Cardiac fibroblast (primary cell): ENCODE measurements at places on chromosomes 5 and 9.

GRCh38 chr9:14277244-14277643 lies 36.7 kb downstream of the NFIB start:
- DNase-seq: peak; percentile 89

- DNase-seq: no peak
These were observed 95.7 kb downstream of the AGTPBP1 start for GRCh38 chr9:85645909-85646627.

- peak; percentile 21 for DNase-seq
These were observed 72.8 kb upstream of the BOD1 start for GRCh38 chr5:173689171-173689736.

DNA sequence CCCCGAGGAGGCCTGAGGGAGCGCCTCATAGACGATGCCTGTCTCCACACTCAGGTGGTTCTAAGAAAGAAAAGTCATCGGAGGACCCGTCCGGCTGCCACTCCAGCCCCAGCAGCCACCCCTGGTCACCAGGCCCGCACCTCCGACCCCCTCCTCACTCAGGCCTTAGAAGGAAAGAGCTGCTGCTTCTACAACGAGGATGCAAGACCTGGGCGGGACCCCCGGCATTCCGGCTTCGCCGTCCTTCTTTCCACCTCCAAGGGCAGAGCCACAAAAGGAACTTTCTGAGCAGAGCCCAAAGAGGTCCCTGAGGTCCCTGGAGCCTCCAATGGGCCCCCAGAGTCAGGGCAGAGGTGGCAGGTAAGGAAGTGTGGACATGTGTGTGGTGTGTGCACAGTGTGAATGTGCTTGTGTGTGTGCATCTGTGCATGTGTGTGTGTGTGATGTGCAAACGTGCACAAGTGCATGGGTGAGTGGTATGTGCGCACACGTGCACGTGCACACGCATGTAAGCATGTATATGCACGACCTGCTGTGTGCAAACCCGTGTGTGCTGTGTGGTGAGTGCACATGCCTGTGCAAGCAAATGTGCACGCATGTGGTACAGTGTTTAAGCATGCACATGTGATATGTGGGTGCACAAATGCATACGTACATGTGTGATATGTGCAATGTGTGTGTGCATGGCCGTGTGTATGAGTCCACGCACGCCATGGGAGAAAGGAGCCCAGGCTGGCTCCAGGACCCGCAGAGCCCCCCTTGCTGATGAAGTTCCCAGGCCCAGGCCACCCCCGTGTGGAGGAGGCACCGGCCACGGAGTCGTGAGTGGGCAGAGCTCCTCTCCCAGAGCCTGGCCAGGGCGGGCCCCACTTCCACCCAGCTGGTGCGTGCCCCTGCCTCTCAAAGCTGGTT lies 27.7 kb upstream of the TMEM250 start:
- no peak for DNase-seq

- no peak for DNase-seq
These were observed 204.1 kb upstream of the EFNA5 start for GRCh38 chr5:107874795-107875194.

- no peak for DNase-seq
These were observed 215.2 kb downstream of the COMMD10 start for GRCh38 chr5:116299746-116300640.

- no peak for DNase-seq
These were observed 63.3 kb downstream of the IRX1 start for GRCh38 chr5:3658929-3659328.

DNA sequence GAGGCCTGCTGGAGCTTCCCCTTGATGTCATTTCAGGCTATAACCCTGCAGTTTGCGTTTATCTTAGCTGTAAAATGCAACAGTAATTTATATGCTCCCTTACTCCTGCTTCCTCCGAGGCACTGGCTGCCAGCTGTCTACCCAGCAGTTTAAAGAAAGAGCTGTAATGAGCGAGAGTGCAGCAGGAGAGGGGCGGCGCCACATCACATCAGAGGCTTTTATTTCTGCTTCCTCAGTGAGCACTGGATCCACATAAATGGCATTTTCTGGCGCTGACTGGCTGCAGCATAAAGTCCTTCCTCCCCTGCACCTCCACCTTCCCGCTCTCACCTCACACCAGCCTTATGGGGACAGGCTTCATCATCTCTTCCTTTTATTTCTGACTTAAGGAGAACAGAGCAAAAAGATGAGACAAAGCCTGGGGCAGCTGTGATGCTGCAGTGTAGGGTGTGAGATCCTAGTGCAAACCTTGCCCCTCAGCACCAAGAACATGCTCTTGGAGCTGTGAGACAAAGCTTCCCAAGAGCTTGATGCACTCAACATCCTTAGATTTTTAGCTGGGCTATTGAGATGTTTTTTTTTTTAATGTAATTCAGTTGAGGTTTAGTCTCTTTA lies 829.6 kb upstream of the ZNF608 start:
- no peak for DNase-seq

GRCh38 chr5:131212471-131213021 lies 41.8 kb downstream of the LYRM7 start:
- no peak for DNase-seq

GRCh38 chr5:74205767-74206578 lies 434.6 kb downstream of the ENC1 start:
- peak; percentile 11 for DNase-seq
